ENCODE measurements at places on chromosomes 5 and 9. TPM values are rescaled to one million over a fixed set of nuclear protein-coding genes. Genes with fewer than 3 reads are reported as not detected.

Gene GABRB2
- total RNA-seq, result not detected

Gene FCN1
- total RNA-seq, result not detected

Gene ALG2
- 30.2 TPM for total RNA-seq

Gene KIF12
- not detected for total RNA-seq

Gene QSOX2
- total RNA-seq, result 40.8 TPM

Gene UHRF2
- 32.6 TPM for total RNA-seq

GRCh38 chr5:179051784-179052183, 8.4 kb upstream of the ZNF354C start:
- peaks cover 18% of the 10 kb centered on the region for H3K4me1 ChIP-seq
- H3K36me3 ChIP-seq, result no peaks in the 10 kb centered on the region
- no peak overlapping the region for H3K27ac ChIP-seq

DNA sequence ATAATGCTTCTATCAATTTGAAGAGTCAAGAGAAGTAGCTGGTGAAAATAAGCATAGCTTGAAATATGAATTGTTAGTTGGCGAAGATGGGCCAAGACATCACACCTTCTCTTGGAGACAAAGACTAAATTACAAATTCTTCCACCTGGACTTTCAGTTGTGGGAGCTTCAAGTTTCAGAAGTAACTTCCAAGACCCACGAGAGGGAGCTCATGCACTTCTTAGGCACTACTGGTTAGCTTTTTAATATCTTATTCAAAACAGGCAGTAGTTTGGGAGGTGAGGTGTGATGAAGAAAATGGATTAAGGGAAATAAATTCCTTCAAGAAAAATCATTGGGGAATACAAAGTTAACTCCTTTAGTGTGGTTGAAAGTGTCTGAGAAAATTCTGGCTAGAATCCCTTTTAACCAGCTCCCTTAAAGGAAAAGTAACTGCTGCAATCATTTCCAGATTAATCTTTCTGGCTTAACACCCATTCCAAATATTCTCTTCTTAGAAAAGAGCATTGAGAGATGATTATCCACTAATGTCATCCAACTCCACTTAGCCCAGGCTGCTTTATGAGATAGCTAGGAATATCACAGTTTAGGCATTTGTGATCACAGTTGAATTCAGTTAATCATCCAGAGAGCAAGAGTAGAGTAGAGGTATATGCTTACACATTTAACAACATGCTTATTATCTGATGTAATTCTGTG, 139.5 kb upstream of the DMRTA1 start:
- no peaks in the 10 kb centered on the region for H3K4me1 ChIP-seq
- DNase-seq, result peak; percentile 7
- H3K27ac ChIP-seq, result no peak overlapping the region
- H3K27me3 ChIP-seq, result no peaks in the 10 kb centered on the region
- H3K4me3 ChIP-seq, result no peak overlapping the region

DNA sequence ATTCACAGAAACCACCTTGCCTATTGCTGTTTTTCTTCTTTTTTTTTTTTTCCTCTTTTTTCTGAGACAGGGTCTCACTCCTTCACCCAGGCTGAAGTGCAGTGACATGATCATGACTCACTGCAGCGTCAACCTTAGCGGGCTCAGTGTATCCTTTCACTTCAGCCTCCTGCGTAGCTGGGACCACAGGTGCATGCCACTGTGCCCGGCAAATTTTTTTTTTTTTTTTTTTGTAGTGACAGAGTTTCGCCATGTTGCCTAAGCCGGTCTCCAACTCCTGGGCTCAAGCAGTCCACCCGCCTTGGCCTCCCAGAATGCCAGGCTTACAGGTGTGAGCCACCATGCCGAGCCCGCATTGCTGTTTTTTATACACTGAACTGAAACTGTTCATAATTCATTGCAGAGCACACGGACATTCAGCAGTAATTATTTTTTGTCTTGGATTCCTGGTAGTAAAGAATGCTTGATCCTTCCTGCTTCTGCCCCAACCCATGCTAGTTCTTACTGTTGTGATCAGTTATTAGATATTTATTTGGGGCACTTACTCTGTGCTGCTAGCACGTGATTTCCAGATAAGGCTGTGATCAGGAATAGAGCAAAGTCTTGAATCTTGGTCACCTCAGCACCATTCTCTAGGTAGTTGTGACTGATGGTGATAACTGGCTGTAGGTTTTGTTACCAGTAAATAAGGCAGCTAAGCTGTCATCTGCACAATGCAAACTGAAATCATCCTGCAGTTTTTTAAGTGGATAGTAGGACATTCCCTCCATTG, 14.0 kb downstream of the MAP3K1 start:
- peak overlapping the region; percentile 38 for H3K4me3 ChIP-seq
- no peaks in the 10 kb centered on the region for H3K27me3 ChIP-seq
- peak; percentile 83 for DNase-seq
- H3K27ac ChIP-seq, result peak overlapping the region; percentile 82

- H3K27me3 ChIP-seq, result no peaks in the 10 kb centered on the region
- H3K4me1 ChIP-seq, result no peaks in the 10 kb centered on the region
- H3K4me3 ChIP-seq, result no peak overlapping the region
- no peak overlapping the region for H3K27ac ChIP-seq
Measured at GRCh38 chr5:119398727-119399466, 43.1 kb downstream of the TNFAIP8 start.

GRCh38 chr5:143409926-143410325, 6.4 kb upstream of the NR3C1 start:
- H3K36me3 ChIP-seq, result no peaks in the 10 kb centered on the region
- H3K27ac ChIP-seq, result no peak overlapping the region
- H3K4me3 ChIP-seq, result no peak overlapping the region
- DNase-seq, result no peak
- peaks cover 18% of the 10 kb centered on the region for H3K4me1 ChIP-seq
- H3K27me3 ChIP-seq, result no peaks in the 10 kb centered on the region

GRCh38 chr5:116441223-116441622, 133.4 kb downstream of the SEMA6A start:
- no peak for DNase-seq
- H3K27me3 ChIP-seq, result peaks cover 9% of the 10 kb centered on the region
- no peak overlapping the region for H3K4me3 ChIP-seq
- H3K27ac ChIP-seq, result no peak overlapping the region
- H3K36me3 ChIP-seq, result no peaks in the 10 kb centered on the region

- no peak for DNase-seq
- H3K4me1 ChIP-seq, result peaks cover 12% of the 10 kb centered on the region
- H3K36me3 ChIP-seq, result no peaks in the 10 kb centered on the region
- no peaks in the 10 kb centered on the region for H3K27me3 ChIP-seq
- H3K4me3 ChIP-seq, result no peak overlapping the region
Measured at GRCh38 chr9:86573886-86574285, 219.7 kb upstream of the TUT7 start.

GRCh38 chr9:90844326-90844725, 42.7 kb downstream of the SYK start:
- no peak for DNase-seq
- no peaks in the 10 kb centered on the region for H3K4me1 ChIP-seq
- H3K27me3 ChIP-seq, result no peaks in the 10 kb centered on the region
- H3K36me3 ChIP-seq, result peaks cover 5% of the 10 kb centered on the region
- H3K27ac ChIP-seq, result no peak overlapping the region

DNA sequence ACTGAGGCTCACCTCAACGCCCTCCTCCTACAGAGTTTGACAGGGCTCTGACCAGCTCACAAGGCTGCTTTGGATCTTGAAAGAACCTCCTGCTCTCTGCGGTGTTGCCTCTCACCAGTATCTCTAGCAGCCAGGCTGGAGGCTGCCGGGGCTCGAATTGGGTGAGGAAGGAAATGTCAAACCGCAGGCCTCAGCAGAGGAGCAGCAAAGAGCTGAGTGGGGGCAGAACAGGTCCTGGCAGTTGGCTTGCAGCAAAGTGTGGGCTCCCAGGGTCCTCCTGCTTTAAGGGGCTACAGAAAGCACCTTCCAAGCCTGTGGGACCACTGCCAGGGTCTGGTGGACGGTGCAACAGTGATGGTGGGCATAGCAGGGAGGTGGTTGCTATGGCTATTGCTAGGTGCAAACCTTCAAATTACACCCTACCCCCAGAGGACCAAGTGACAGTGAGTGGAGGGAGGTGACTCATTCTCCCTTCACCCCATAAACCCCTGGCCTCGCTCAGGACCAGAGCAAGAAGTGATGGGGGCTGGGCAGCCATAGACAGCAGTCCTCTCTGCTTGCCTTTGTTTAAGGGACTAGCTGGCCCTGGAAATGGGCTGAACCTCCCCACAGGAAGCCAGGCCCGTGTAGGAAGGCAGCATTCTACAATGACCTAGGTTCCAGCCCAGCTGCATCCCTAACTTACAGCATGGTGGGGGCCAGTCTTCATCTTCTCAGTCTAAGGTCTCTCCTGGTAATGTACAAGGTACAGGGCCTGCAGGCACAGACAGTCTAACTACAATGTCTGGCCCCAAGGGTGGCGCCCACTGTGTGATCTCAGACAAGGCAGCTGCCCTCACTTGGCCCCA, 18.7 kb downstream of the LCP2 start:
- no peaks in the 10 kb centered on the region for H3K36me3 ChIP-seq
- no peak overlapping the region for H3K27ac ChIP-seq
- H3K27me3 ChIP-seq, result peaks cover 15% of the 10 kb centered on the region
- H3K4me1 ChIP-seq, result no peaks in the 10 kb centered on the region
- no peak overlapping the region for H3K4me3 ChIP-seq

GRCh38 chr5:154267516-154267915, 77.0 kb downstream of the GALNT10 start:
- H3K27me3 ChIP-seq, result no peaks in the 10 kb centered on the region
- no peak for DNase-seq
- no peaks in the 10 kb centered on the region for H3K4me1 ChIP-seq
- no peak overlapping the region for H3K4me3 ChIP-seq

- no peaks in the 10 kb centered on the region for H3K27me3 ChIP-seq
- H3K27ac ChIP-seq, result no peak overlapping the region
- H3K36me3 ChIP-seq, result no peaks in the 10 kb centered on the region
- no peaks in the 10 kb centered on the region for H3K4me1 ChIP-seq
Measured at GRCh38 chr5:411728-412127, 31.2 kb upstream of the EXOC3 start.

DNA sequence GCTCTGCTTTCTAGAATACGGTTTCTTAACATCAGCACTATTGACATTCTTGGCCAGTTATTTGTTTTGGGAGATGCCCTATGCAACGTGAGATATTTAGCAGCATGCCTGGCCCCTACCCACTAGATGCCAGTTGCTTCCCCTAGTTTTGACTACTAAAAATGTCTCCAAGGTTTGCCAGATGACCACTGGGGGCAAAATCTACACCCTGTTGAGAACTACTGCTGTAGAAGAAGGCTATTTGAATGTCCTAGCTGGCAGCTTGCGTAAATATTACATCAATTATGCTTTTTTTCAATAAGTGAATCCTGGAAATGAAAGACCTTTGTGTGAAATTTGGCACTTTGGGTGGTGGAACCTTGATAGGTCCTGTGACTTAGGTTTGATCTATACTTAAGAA, 5.0 kb downstream of the NCBP1 start:
- peaks cover 25% of the 10 kb centered on the region for H3K36me3 ChIP-seq
- no peak overlapping the region for H3K4me3 ChIP-seq
- no peak for DNase-seq
- no peak overlapping the region for H3K27ac ChIP-seq
- H3K27me3 ChIP-seq, result no peaks in the 10 kb centered on the region
- H3K4me1 ChIP-seq, result peaks cover 25% of the 10 kb centered on the region

- H3K4me3 ChIP-seq, result peak overlapping the region; percentile 67
- H3K27ac ChIP-seq, result no peak overlapping the region
- H3K36me3 ChIP-seq, result no peaks in the 10 kb centered on the region
Measured at GRCh38 chr9:137069508-137070091, 757 bp downstream of the SAPCD2 start.

- no peak overlapping the region for H3K4me3 ChIP-seq
- H3K36me3 ChIP-seq, result no peaks in the 10 kb centered on the region
- no peak for DNase-seq
- no peaks in the 10 kb centered on the region for H3K27me3 ChIP-seq
Measured at GRCh38 chr5:79518718-79519117, 4.8 kb upstream of the HOMER1 start.

DNA sequence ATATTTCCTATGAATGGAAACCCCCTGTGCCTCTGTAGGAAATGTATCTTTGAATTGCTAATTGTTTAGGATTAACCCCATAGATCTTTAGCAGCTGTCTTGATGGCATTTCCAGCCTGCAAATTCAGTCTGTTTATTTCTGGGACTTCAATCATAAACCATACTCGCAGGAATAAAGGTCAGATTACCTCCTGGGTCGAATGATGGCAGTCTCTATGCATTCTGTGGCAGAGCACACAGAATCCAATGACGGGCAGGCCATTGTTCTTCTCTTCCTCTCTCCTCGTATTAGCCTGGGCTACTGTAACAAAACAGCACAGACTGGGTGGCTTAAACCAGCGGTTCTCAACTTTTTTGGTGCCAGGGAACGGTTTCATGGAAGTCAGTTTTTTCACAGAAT, 199.9 kb downstream of the PCSK5 start:
- H3K27ac ChIP-seq, result no peak overlapping the region
- 0 out of 2 replicates have a peak, but pooled peaks cover 3% of the 10 kb centered on the region for H3K36me3 ChIP-seq
- H3K27me3 ChIP-seq, result no peaks in the 10 kb centered on the region
- DNase-seq, result no peak
- H3K4me1 ChIP-seq, result no peaks in the 10 kb centered on the region

DNA sequence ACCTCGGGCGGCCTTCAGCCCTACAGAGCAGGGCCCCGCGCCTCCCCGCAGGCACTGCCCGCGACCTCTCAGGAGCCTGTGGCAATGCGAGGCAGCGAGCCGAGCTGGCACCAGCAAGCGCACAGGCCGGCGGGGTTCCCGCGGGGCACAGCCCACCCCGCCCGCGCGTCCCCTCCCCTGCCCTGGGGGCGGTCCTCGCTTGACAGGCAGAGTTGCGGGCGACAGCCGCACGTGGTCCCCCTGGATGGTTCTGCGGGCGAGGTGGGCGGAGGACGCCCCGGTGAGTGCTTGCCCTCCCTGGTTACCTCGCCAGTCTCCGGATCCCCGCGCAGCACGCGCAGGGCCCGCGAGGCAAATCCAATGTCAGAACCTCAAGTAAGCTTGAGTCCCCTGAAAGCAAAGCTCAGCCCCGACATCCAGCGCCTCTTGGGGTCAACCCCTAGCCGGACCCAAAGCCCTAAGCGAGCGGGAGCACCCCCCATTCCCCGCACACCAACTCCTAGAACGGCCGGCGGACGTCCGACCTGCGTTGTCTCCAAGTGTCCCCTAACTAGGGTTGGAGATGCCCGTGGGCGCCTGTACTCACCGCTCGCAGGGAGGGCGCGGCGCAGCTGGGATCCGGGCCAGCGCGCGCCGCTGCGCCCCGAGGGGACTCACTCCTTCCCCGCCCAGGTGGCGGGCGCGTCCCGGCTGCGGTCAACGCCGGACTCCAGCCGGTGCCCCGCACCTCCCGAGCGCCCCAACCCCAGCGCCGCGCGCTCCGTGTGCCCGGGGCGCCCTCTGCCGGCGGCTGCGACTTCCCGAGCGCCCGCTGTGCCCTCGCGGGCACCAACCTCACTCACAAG, at the start of gene DRD1:
Gene DRD1, minus strand, starts transcription at position 123 of the 845 bp plus-strand sequence. CDS start 1,083 bp downstream, outside the sequence.
- peaks cover 60% of the 10 kb centered on the region for H3K27me3 ChIP-seq
- no peak within 1 kb of the TSS for H3K27ac ChIP-seq
- DNase-seq, result peak; percentile 9
- no peak within 1 kb of the TSS for H3K4me3 ChIP-seq
- H3K4me1 ChIP-seq, result no peaks in the 10 kb centered on the region

Measured in PC-9 (cell line).